ENCODE measurements at places on chromosomes 2 and 18. TPM values are rescaled to one million over a fixed set of nuclear protein-coding genes. Genes with fewer than 3 reads are reported as not detected.

DNA sequence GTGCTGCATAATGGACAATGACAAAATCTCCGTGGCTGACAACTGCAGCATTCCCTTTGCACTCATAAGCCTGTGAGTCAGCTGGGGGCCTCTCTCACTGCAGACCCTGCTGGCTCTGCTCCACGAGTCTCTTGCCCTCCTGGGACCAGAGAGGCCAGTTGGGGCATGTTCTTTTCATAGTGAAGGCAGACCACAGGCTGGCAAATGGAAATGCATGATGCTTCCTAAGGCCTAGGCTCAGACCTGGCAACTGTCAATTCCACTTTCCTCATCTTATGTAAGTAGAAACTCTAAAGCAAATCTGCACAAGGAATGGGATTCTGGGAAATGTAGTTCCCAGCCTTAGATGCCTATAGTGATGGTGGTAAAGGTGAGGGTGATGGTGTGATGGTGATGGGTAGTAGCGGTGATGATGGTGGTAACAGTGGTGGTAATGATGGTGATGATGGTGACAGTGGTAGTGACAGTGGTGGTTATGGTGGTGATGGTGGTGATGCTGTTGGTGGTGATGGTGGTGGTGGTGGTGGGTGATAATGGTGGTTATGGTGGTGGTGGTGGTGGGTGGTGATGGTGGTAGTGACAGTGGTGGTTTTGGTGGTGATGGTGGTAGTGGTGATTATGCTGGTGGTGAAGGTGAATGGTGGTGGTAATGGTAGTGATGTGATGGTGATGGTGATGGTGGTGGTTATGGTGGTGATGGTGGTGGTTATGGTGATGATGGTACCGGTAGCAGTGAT lies 185.8 kb upstream of the ARL4C start:
- DNase-seq = no peak

DNA sequence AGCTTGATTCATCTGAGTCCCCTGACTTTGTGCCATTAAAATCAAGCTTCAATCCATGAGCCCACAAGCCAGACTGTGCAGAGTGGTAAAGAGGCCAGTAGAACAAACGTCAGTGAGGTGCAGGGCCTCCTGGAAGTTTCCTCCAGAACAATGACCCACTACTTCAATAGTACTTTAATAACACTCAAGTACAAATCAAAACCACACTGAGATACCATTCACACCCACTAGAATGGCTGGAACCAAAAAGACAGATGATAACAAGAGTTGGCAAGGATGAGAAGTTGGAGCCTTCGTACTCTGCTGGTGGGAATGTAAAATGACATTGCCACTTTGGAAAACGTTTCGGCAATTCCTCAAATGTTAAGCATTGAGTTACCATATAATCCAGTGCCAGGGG lies 181.1 kb downstream of the TMEM163 start:
- no peak for DNase-seq

GRCh38 chr2:136238286-136239078 lies 120.5 kb upstream of the CXCR4 start:
- no peak for DNase-seq

DNA sequence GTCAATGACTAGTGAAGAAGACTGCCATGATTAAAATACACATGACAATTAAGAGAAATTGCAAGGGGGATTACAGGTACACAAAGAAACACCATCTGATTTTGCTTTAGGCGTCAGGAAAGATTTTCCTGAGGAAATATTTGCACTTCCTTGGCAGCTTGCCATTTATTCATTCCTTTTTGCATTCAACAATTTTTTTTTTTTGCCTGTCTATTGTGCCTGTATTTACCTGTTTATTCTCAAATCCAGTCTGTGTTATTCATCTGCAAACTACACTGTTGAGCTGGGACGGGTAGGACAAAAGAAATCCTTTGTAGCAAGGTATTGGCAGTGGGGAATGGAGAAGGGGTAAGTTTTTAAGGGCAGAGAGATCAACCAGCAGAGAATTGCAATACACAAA lies 31.8 kb downstream of the SMAD2 start:
- DNase-seq = no peak

GRCh38 chr2:171957061-171957460 lies 34.8 kb downstream of the HAT1 start:
- DNase-seq = no peak

- DNase-seq = no peak
These were observed 80.5 kb upstream of the ITPRID2 start for GRCh38 chr2:181810823-181811695.

GRCh38 chr2:79005216-79005615 lies 20.3 kb upstream of the REG3G start:
- DNase-seq = no peak

GRCh38 chr2:158477202-158477601 lies 20.4 kb downstream of the PKP4 start:
- no peak for DNase-seq

GRCh38 chr2:69625078-69625795 lies 18.3 kb downstream of the AAK1 start:
- no peak for DNase-seq

DNA sequence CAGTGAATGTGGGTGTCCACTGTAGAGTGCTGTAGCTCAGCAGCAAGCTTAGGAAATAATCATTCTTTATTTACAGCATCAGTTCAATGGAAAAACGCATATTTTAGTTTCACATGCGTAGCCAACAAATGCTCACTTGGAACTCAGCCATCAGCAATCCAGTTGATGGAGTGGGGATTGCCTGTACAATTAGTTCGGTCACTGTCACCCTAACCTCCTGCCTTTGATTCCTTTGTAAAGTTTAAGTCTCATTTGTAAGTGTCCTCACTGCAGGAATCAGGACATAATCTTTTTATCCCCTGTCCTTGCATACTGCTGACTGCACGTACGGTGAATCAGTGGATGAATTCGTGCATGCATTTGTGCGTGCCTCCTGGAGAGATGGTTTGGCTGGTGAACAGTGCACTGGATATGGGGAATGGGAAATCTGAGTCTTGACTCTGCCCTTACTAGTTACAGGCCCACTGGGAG lies 55.9 kb downstream of the RAB31 start:
- DNase-seq = no peak

DNA sequence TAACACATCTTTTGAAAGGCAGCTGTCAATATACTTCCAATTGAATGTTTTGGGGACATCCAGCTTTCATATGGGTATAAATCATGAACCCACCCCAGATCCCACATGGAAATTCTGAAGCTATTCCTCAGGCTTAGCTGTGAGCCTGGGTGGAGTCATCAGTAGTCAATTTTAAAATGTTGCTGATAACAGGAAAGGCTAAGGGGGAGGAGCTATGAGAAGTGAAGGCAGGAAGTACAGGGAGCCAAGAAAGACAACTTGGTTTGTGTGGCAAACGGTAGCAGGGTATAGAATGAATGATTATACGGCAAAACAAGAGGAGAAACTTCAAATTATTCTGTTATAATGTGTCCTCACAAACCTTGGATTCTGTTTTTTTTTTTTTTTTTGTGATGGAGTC lies 108.6 kb downstream of the QPCT start:
- no peak for DNase-seq

DNA sequence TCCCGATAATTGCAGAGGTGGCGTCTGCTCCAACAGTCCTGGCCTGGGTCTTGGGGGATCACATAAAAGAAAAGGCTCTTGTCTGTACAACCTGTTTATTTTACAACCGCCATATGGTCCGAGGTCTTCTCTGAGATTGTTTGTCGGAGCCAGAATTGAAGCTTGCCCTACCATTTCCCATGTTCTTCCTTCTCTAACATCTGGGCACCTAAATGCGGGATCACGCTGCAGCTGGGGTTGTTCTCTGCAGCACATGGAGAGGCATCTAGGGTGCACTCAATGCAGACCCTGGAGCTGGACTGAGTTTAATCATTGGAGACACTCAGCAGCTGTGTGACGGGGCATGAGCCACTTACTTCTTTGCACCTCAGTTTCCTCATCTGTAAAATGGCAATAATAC lies 107.7 kb downstream of the ACKR3 start:
- no peak for DNase-seq

GRCh38 chr2:218908721-218909619 lies 28.3 kb downstream of the WNT10A start:
- DNase-seq = peak; percentile 87

GRCh38 chr2:95345081-95345562 lies 48.0 kb downstream of the KCNIP3 start:
- no peak for DNase-seq

- no peak for DNase-seq
These were observed 24.9 kb upstream of the EPC2 start for GRCh38 chr2:148619560-148620195.

Gene GAREM1
- 7.7 TPM for total RNA-seq

Gene SERPINB11
- not detected for total RNA-seq

Gene IL1RL1
- total RNA-seq = 1.7 TPM

Gene ABCA12
- 0.11 TPM for total RNA-seq
